ENCODE measurements at places on chromosomes 5 and 9. TPM values are rescaled to one million over a fixed set of nuclear protein-coding genes. Genes with fewer than 3 reads are reported as not detected.

- DNase-seq = no peak
Measured at GRCh38 chr9:136308702-136309053, 4.8 kb upstream of the CCDC187 start.

- DNase-seq = no peak
Measured at GRCh38 chr5:143447983-143448382, 44.5 kb upstream of the NR3C1 start.

DNA sequence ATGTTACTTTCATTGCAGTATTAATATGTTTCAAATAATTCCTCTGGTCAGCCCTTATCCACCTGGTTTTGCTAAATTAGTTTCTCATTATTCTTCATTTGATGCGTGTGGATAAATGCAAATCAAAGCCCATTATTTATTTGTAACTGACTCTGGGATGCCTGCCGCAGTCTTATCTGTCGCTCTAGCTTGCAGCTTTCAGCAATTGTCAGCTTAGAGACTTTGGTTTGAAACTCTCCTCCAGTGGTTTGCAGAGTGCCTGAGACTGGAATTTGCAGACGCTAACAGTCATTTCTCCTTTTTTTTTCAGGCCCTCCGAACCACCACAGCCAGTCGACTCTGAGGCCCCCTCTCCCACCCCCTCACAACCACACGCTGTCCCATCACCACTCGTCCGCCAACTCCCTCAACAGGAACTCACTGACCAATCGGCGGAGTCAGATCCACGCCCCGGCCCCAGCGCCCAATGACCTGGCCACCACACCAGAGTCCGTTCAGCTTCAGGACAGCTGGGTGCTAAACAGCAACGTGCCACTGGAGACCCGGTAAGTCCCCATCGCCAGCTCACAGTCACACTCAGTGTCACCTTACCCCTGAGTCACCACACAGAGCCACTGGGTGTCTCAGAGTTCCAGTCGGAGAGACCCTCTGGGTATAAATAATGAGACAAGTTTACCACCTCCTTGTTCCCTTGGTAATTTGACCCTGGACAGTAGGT lies 339.0 kb upstream of the WWC1 start:
- no peak for DNase-seq

- DNase-seq = no peak
Measured at GRCh38 chr5:57824047-57824446, 341.4 kb upstream of the ACTBL2 start.

GRCh38 chr5:1792842-1793266 lies 6.8 kb downstream of the MRPL36 start:
- DNase-seq = no peak

GRCh38 chr5:135608361-135608760 lies 29.6 kb upstream of the CXCL14 start:
- DNase-seq = no peak

DNA sequence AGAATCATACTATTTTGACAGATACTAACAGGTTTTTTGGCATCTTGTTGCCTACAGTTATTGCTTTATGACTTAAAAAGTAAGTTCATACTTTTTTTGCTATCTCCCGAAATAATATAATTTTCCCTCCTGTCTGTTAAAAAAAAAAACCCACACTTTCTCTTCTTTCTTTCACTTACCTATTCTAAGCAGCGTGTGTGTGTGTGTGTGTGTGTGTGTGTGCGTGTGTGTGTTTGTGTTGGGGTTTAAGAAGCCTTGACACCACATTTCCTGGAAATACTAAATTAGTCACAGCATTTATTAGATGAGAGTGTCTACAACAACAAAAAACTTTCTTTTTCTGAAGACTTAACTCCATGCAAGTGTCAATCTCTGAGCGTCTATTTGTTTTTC lies 12.4 kb downstream of the TNFAIP8 start:
- no peak for DNase-seq

GRCh38 chr9:109108318-109108717 lies 11.4 kb downstream of the TMEM245 start:
- DNase-seq = no peak

DNA sequence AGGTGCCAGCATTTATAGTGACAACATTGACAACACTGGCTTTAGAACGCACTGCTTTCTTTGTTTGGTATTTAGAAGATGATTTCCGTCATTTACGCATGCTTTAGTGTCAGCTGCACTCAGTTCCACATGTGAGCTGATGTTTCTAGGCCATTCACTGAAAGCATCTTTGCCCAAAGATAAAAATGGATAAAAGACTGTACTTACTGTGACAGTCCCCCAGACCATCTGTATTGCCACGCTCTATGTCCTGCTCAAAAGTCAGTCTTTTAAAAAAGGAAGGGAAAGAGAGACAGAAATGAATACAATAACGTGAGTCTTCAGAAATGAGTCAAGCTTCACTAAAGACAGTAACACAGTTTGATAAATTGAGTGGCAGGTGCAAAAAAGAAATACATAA lies 99.3 kb downstream of the SEMA6A start:
- DNase-seq = no peak

DNA sequence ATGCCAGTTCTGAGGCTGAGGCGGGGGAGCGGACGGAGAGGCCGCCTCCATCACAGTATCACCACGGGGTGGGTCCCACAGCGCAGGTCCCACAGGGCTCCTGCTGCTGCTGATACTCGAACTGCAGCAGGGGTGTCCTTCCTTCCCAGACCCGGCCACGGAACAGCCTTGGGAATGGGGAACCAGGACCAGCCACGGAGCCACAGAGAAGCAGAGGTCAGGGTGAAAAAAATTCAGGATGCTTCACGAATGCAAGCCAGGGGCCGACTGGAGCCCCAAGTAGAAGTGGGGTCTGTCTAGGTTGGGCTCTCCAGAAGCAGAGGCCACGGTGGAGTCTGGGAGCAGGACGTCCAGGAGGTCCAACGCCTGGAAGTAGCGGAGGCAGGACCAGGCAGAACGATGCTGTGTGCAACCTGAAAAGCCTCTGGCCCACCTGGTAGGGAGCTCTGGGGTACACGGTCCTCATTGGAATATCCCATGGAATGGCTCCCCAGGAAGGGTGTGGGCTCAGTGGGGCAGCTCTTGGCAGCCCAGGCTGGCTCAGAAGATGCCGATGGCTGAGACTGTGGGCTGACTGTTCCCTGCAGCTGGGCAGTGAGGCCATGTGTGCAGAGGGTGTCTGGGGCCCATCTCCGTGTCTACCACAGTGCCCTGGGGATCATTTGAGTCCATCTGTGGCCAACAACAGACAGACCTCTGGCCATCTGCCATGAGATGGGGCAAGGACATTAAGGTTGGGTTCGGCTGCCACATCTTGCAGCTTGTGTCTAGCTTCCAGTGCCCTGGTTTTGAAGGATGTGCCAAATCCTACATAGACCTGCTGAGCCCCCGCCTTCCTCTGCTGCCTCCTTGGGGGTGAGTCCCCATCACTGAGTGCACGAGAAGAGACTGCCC lies 66.9 kb upstream of the FCN1 start:
- DNase-seq = no peak

- no peak for DNase-seq
Measured at GRCh38 chr5:130335117-130335516, 430.9 kb downstream of the CHSY3 start.

GRCh38 chr5:137708796-137709559 lies 26.9 kb downstream of the KLHL3 start:
- no peak for DNase-seq

DNA sequence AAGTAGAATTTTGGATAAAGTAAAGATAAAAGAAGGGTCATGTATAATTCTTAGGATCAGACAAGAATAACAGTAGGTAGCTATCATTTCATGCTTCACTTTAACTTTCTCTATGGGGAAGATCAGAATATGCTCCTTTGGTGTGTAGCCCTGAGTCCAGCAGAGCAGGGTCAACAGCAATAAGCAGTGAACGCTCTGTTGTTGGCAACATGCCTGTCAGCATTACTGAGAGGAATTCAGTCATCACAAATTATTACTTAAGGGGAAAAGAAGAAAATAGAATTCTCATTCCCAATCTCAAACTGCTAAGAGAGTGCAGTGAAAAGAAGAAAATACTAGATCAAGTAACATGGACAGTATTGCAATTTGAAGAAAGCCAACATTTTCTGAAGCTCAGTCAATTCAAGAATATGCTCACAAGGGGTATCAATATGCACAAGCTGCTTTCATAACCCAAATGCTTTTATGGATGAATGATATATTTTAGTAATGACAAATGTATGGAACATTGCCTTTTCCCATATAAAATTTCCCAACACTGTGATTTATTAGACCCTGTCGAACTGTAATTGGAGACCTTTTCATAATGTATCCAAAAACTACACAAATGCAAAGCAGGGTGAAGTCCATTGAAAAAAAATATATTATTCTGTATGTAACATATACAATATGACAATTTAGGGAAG lies 1359.4 kb downstream of the EFNA5 start:
- DNase-seq = no peak

DNA sequence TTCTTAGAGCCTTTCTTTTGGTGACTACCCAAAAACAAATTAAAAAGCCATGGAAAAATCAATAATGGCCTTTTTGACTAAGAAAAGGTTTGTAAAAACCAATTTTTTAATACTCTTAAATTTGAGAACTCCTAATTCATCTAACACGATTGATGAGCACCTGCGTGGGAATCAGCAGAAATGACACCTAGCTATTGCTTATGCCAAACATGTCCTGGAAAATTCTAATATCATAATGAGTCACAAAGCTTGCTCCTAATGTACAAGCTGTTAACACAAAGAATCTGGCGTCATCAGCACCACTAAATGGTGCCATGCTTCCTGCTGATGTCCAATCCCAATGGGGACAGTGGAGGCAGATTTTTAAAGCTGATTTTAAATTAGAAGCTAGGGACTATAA lies 146.2 kb upstream of the LRRTM2 start:
- no peak for DNase-seq

DNA sequence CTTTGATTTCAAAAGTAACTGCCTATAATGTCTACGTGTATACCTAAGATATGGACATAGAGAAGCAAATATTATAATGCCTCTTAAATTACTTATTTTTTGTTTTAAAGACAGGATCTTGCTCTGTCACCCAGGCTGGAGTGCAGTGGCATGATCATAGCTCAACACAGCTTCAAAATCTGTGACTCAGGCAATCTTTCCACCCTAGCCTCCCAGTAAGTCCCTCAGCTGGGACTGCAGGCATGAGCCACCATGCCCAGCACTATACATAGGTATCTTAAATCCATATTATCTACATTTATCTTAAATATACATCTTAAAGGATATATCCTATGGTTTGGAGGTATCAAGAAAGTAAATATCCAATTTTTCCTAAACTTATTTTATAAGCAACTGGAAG lies 261.2 kb downstream of the ARL15 start:
- DNase-seq = no peak

- no peak for DNase-seq
Measured at GRCh38 chr5:179343719-179344430, 1.4 kb downstream of the ADAMTS2 start.

DNA sequence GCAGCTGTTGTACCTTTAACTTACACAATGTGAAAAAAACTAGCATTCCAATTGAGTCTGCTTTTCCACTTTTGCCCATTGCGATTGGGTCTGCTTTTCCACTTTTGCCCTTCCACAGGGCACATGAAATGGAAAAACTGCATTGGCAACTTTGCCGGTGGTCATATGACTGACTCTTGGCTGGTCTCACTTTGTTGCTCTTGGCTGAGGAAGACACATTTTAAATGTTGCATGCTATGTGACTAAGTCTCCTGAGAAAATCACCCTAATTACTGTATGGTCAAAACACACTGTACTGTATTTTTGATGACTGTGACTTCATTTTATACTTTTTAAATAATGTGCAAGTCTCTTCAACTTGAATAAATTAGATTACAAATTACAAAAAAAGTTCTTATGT lies 1.6 kb upstream of the OXCT1 start:
- DNase-seq = no peak

- no peak for DNase-seq
Measured at GRCh38 chr5:73663161-73663859, 37.3 kb downstream of the ARHGEF28 start.

GRCh38 chr9:69768716-69769115 lies 8.9 kb upstream of the PTAR1 start:
- DNase-seq = no peak

DNA sequence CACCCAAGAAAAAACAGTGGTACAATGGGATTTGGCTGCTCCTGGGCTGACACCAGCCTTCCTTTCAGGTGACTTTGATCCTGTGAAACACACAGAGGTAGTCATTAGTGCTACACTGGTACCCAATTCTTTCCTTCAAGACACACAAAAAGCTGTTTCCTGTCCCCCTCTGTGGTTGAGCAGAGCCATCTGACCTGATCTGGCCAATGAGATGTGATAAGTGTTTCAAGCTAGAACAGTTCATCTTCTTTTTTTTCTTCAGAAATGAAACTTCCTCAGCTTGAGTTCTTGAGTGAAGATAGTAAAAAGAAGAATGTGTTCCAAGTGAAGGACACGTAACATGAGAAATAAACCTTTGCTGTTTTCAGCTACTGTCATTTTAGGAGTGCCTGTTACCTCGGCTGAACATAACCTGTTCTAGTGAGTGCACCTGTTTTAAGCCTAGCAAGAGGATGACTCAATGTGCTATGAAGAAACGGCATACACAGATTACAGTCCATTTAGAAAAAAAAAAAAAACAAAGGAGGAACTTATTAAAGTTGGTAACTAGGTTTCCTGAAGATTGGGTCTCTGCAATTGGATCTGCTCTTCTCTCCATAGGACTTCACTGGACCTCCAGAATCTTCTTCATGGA lies 287.8 kb downstream of the GAS1 start:
- DNase-seq = no peak

DNA sequence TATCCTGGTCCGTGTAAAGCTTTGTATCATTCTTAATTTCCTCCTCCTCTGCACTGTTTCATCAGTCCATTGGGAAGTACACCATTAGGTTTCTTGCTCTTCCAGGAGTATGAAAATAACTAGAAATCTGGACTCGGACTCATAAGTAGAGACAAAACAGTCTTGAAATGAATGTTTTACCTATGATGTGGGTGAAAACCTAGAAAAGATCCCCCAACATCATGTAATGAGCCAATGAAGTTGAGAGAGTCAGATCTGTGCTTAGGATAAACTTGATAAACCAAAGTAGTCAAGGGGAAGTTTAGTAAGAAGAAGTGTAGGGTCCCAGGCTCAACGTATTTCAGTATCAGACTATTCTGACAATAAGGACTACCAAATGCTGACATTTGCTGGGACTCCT lies 25.2 kb downstream of the ZNF366 start:
- DNase-seq = no peak

- peak; percentile 68 for DNase-seq
Measured at GRCh38 chr9:130912932-130913598, 16.5 kb upstream of the QRFP start.

- no peak for DNase-seq
Measured at GRCh38 chr9:109934136-109934856, 154.3 kb downstream of the PALM2AKAP2 start.

PCDHA3 gene
- total RNA-seq = 21.2 TPM

CNTNAP3 gene
- total RNA-seq = 120 TPM

MYMK gene
- not detected for total RNA-seq

GPR150 gene
- total RNA-seq = not detected

RASGEF1C gene
- 12.8 TPM for total RNA-seq

ENC1 gene
- 1,378 TPM for total RNA-seq

ELP1 gene
- 52.7 TPM for total RNA-seq

PFN3 gene
- total RNA-seq = not detected

CDO1 gene
- total RNA-seq = 73.2 TPM

CDH18 gene
- total RNA-seq = 10.0 TPM

GALNT12 gene
- 1.2 TPM for total RNA-seq

SLC6A18 gene
- total RNA-seq = not detected

PKN3 gene
- 0.31 TPM for total RNA-seq

Data from occipital lobe (tissue), 3 donors.